ENCODE measurements at places on chromosomes 2 and 18.

DNA sequence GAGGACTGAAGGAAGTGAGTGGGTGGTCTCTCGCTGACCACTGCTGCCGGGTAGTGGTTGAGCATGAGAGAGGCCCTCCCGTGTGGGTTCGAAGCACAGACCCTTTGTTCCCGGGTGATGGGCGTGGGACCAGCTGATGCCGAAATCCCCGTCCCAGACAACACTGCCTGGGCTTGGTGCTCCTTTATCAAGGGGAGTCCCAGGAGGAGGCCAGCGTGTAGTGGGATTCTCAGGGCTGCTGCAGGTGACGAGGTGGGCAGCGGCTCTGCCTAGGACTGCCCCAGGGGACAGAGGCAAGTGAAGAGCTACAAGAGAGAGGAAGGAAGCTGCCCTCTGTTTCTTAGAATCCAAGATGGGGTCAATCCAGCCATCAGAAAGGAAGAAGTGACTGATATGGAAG, 251.3 kb upstream of the PXDN start:
- DNase-seq = no peak

- no peak for DNase-seq
These were observed 137.0 kb upstream of the HDAC4 start for GRCh38 chr2:239537633-239538356.

DNA sequence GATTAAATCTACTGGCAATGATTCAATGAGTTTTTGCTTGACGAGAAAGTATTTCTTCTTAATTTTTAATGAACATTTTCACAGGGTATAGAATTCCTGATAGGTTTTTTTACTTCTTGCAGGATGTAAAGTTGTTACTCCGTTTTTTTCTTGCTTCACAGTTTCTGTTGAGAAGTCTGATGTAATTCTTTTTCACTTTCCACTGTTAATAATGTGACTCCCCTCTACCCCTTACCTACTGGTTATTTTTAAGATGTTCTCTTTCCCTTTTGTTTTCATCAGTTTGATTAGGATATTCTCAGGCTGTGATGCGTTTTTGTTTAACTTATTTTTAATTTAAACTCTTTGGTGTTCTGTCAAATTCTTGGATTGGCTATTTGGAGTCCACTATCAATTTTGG, 933.9 kb upstream of the PIK3C3 start:
- DNase-seq = no peak

DNA sequence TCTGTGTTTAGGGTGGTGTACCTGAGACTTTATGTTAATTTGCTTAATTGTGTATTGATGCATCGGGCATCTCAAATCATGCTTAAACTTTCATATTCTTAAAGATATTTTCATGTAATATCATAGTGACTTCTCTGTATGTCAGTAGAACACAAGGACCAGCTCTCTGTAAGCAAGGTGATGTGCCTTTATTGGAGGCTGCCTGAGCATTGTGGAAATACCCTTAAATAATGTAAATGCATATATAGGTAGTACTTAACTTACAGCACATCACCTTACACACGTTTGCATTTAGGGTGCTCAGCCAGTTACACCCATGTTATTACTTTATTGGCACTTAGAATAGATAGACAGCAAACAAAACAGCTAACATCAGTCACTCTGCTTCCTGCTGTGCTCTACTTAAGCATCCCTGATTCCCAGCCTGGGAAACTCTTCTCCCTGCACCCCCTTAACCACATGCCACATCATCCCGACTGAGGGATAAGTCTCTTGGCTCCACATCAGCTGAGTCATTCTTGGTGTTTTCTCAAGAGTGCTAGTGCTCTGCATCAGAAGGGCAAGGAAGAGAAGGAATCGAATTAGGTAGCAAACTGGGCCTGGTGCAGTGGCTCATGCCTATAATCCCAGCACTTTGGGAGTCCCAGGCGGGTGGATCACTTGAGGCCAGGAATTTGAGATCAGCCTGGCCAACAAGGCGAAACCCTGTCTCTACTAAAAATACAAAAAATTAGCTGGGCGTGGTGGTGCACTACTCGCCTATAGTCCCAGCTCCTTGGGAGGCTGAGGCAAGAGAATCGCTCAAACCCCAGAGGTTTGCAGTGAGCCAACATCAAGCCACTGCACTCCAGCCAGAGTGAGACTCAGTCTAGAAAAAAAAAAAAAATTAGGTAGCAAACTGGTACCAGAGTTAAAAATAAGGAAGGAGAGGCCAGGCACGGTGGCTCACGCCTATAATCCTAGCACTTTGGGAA, 108.7 kb downstream of the MAP3K20 start:
- DNase-seq = no peak

DNA sequence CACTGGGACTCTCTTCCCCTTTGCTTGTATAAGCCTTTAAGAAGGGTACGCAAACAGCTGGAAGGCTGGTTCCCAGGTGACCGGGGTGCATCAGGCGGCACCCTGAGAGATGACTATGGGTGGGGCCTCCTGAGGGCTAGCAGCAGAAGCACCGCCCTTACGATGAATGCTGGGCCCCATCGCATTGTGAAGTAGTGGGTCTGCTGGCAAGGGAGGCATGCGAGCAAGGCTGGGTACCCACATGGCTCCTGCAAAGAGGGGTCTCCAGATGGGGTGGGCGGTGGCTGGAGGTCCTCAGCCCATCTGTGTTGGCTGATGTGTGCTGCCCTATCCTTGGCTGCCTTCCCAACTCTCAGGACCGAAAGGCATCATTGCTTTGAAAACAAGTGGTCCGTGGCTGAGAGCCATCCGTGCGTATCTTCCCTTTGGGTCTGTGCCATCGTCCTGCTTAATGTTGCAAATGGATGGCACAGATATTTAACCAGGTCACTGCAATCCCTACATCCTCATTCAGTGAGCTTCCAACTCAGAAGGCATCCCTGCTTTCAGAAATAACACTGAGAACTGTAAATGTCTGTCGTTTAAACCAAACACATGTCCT, 83.5 kb upstream of the GPC1 start:
- no peak for DNase-seq

GRCh38 chr2:135607561-135607960, 76.3 kb downstream of the R3HDM1 start:
- DNase-seq = no peak

- no peak for DNase-seq
These were observed 184.1 kb downstream of the MTCL1 start for GRCh38 chr18:8889489-8889888.

DNA sequence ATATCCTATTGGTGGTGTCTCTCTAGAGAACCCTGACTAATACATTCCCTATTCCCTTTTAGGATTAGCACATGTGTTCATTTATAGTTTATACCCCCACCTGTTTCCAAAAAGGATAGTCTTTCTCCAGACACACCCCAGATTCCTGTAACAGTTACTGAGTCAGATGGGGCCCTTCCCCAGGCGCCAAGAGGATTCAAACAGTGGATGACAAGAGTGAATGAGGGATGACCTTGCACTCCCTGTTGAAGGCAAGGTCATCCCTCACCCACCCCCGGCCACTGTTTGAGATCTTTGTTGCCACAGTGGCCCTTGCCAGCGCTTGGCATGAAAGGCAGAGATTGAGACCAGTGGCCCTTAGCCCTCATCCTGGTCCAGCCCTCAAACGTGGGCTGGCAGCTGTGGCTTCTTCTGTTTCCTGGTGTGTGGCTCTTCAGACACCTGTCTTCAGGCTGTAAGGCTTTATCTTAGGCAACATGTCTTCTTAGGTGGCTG, 15.3 kb upstream of the REEP1 start:
- no peak for DNase-seq

GRCh38 chr2:37683921-37684780, 12.7 kb upstream of the CDC42EP3 start:
- no peak for DNase-seq

DNA sequence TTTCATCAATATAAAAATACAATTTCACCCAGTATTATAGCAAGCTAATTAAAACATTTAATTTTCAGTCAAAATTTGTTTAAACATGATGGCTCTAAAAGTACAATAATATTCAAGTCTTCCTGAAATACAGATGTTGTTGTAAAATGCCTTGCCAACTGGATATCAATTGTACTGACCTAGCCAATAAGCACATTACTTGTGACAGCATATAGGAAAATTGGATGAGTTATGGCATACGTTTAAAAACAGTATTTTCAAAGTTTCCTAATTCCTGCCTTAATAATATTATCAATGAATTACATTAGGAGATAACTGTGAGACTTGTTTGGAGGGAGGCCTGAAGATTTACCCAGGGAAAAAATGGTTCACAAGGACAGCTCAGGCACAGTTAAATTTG, 336.9 kb upstream of the CDH20 start:
- no peak for DNase-seq

DNA sequence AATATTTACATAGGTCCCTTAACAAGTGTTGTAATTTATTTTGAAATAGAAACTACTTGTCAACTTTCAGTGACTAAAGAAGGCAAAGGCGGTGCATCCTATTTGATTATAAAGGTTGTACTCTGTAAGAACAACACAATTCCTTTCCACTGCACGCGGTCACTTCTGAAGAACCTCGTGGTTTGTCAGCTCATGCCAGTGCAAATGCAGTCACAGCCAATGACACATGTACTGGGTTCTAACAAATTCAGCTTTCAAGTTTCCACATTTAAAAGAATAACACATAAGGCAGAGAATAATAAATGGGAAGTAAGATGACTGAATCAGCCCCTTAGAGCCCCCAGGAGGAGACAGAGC, 39.7 kb downstream of the CYB5A start:
- no peak for DNase-seq

GRCh38 chr2:8289111-8289510, 392.7 kb upstream of the ID2 start:
- no peak for DNase-seq

Measured in activated CD8-positive, alpha-beta memory T cell treated with anti-CD3 and anti-CD28 coated beads for 24 hours (primary cell).